ENCODE measurements at places on chromosomes 4 and X.

DNA sequence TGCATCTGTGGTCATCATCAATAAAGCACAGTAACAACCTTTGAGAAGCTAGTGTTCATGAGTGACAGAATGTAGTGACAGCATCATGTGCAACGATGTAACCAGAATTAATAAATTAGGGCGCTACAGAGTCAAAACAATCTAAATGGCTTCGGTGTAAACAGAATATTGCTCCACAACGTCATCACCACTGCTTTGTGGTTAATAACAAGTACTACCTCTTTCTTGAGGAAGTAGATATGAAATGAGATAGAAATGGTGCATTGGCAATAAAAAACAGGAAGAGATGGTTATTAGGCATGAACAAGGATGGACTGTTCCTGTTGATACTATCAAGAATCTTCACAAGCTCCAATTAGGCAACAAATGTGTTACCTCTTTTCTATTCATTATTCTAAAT, 8.7 kb upstream of the PDHA2 start:
- H3K4me3 ChIP-seq: no peak overlapping the region
- H3K27me3 ChIP-seq: no peaks in the 10 kb centered on the region
- no peaks in the 10 kb centered on the region for H3K4me1 ChIP-seq
- H3K27ac ChIP-seq: no peak overlapping the region

- no peaks in the 10 kb centered on the region for H3K27me3 ChIP-seq
- H3K36me3 ChIP-seq: no peaks in the 10 kb centered on the region
- no peak overlapping the region for H3K4me3 ChIP-seq
- H3K27ac ChIP-seq: no peak overlapping the region
- no peak for DNase-seq
- H3K4me1 ChIP-seq: peaks cover 3% of the 10 kb centered on the region
Observed at GRCh38 chr4:72842323-72842722, 227.2 kb downstream of the COX18 start.

DNA sequence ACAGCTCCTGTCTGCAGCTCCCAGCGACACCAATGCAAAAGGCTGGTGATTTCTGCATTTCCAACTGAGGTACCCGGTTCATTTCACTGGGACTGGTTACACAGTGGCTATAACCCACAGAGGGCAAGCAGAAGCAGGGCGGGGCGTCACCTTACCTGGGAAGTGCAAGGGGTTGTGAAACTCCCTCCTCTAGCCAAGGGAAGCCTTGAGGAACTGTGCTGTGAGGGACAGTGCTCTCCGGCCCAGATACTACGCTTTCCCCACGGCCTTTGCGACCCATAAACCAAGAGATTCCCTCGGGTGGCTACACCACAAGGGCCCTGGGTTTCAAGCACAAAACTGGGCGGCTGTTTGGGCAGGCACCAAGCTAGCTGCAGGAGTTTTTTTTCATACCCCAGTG, 218.9 kb downstream of the PPP3CA start:
- H3K4me1 ChIP-seq: peaks cover 18% of the 10 kb centered on the region
- no peaks in the 10 kb centered on the region for H3K36me3 ChIP-seq
- no peak overlapping the region for H3K4me3 ChIP-seq
- no peak overlapping the region for H3K27ac ChIP-seq
- H3K27me3 ChIP-seq: no peaks in the 10 kb centered on the region

DNA sequence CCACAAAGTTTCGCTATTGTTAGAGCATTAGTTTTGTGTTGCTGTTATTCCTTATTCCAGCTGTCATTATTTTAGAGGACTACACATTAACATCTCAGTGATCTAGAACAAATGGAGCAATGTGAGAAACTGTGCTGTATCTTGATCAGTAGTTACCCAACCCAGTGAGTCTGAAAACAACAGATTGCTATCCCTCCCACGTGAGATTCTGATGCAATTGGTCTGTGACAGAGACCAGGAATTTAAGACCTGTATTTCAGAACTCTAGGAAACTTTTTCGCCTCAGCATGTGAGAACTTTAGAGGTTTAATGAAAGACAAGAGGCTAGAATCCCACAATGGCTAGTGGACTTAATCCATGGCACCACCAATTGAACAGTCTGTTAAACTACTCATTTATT, 35.7 kb upstream of the CDS1 start:
- no peaks in the 10 kb centered on the region for H3K36me3 ChIP-seq
- H3K4me3 ChIP-seq: no peak overlapping the region
- no peak for DNase-seq
- no peak overlapping the region for H3K27ac ChIP-seq
- H3K4me1 ChIP-seq: no peaks in the 10 kb centered on the region

DNA sequence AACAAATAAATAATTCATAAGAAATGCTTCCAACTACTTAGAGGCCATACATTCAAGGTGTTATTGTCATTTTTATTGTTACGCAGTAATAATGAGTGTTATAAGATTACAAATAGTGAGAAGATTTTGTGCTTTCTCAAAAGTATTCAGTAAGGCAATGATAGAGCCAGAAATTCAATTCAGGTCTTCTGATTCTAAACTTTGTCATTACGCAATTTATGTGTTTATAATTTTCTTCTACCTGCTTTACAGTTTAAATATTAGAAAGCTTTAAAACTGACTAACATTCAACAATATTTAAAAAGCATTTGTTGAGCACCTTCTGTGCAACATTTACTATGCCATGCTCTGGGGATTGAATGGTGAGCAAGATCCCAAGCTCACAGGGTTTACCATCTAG, 183.4 kb upstream of the ETNPPL start:
- no peak overlapping the region for H3K4me3 ChIP-seq
- no peaks in the 10 kb centered on the region for H3K4me1 ChIP-seq
- no peaks in the 10 kb centered on the region for H3K27me3 ChIP-seq
- no peak for DNase-seq

DNA sequence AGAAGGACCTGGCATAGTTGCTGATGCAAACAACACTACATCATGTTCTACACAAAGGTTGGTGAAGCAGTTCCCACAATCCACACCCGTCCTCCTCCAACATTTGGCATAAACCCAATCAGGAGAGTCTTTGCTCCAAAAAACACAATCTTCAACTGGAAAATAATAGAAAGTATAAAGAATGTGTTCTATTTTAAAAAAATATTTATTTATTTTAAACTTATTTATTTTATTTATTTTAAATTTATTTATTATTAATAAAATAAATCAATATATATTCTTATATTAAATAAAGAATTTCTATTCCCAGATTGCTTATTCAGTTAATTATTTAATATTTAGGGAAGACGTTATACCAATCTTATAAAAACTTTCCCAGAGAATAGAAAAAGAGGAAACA, 1753.7 kb upstream of the AGA start:
- H3K27me3 ChIP-seq: no peaks in the 10 kb centered on the region
- no peaks in the 10 kb centered on the region for H3K4me1 ChIP-seq
- no peaks in the 10 kb centered on the region for H3K36me3 ChIP-seq
- no peak for DNase-seq

- no peak overlapping the region for H3K27ac ChIP-seq
- no peak overlapping the region for H3K4me3 ChIP-seq
- H3K27me3 ChIP-seq: no peaks in the 10 kb centered on the region
- H3K36me3 ChIP-seq: no peaks in the 10 kb centered on the region
- DNase-seq: no peak
Observed at GRCh38 chrX:151505796-151506195, 57.7 kb upstream of the PASD1 start.
